NCI-H1048 (cell line): ENCODE measurements at places on chromosomes 16 and 17.

DNA sequence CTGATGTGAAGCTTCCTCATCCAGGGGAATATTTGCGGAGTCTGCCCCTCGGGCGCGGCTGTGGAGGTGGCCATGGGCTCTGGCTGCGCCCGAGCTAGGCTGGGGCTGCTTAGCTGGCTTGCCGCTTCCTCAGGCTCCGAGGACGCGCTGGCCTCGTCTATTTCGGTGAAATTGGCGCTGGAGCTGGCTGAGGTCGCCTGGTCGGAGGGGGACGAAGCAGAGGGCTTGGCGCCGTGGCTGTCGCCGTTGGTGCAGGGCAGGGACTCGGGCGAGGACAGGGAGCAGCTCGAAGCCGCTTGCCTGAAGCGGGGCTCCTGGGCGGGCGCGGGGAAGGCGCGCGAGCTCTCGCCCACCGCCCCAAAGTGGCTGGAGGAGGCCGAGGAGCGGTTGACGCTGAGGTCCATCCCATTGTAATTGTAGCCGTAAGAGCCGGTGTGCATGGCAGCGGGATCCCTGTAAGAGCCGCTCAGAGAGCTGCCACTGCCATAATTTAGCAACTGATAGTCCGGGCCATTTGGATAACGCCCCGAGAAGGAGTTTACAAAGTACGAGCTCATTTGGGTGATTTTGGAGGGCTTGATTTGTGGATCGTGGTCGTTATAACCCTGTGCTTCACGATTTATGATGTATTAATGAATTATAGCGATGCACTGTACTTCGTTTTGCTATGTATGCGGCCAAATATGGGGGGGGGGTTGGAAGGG is at the start of gene HOXB5:
Gene HOXB5 (minus strand): TSS at position 654 of the 704 bp plus-strand sequence. CDS start 97 bp downstream, at position 557.
- no peak for DNase-seq

GRCh38 chr17:36943250-36944191 is 5.2 kb upstream of the AATF start:
- no peak for DNase-seq

- no peak for DNase-seq
Observed at GRCh38 chr17:57463103-57463885, 207.0 kb downstream of the MSI2 start.

DNA sequence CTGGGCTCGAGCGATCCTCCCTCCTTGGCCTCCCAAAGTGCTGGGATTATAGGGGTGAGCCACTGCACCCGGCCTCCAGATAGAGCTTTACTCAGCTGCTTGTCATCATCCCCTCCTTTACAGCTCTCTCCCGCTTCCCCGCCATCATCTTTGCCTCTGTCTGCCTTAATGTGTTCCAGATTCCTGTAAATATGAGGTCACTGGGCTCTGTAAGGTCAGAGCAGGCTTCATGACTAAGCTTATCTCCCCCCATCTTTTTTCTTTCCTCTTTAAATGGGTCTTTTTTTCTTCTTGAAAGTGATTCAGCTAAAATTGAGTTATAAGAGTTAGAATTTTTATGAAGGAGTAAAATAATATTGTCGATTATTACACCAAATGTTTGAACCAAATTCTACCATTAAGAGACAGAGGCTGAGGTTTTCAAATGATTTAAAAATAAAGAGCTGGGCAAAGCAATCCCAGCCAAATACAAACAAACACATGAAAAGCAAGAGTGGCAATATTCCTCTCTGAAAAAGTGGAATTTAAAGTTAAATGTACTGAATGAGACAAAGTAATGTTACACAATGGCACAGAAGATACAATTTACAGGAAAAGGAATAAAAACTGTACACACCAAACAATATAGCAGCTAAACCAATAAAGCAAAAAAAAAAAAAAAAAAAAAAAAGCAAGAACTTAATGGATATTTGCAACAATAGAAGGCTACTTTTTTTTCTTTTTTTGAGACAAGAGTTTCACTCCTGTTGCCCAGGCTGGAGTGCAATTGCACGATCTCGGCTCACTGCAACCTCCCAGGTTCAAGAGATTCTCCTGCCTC is 62.1 kb downstream of the CRISPLD2 start:
- no peak for DNase-seq

DNA sequence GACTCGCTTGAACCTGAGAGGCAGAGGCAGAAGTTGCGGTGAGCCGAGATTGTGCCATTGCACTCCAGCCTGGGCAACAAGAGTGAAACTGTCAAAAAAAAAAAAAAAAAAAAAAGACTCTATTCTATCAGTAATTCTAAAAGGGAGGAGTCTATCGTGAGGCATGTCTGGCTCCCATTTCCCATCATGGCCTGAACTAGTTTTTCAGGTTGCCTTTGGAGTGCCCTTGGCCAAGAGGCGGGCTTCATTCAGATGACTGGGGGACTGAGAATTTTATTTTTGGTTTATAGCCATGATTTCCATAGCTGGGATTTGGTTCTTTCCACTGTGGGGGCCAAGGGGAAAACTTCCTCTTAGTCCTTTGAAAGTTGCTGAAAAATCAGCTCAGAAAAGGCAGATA is 3.5 kb upstream of the SNX29 start:
- no peak for DNase-seq

DNA sequence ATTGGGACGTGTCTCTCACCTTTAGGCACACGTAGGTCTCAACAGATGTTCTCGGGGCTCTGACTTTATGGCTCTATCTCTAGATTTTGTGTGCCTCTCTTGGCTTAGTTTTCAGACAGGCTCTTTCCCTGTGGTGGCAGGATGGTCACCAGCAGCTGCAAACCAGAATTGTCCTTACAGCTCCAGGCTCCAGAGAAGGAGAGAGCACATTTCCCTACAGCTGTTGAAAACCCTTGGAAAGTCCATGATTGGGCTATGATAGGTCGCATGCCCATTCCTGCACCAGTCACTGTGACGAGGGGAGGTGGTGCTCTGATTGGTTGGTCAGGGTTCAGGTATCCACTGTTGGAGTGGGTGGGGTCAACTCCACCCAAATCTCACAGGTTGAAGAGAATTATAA is 41.5 kb downstream of the SHISA9 start:
- DNase-seq = no peak

- DNase-seq = no peak
Observed at GRCh38 chr16:4991754-4992153, 33.6 kb downstream of the SEC14L5 start.

DNA sequence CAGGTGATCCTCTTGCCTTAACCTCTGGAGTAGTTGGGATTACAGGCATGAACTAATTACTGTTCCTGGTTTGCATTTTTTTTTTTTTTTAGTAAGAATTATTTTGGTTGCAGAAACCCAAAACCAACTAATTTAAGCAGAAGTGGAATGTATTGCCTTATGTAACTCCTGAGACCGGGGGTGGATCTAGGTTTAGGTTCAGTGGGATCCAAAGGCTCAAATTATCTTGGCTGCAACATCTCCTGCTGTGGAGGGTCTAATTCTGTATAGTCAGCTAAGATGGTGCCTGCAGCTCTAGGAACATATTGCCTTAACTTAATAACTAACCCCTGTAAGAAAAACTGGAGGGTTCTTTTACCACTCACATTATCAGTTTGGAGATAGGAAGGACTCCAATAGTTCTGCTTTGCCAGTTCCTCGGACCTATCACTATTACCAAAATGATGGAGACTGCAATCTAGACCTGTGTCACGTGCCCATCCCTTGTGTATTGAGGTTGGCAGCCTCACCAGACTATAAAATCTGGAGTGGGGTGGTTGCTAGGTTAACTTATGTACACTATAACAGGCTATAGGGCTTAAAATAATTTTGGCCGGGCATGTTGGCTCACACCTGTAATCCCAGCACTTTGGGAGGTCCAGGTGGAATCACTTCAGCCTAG is 8.5 kb downstream of the SNTB2 start:
- no peak for DNase-seq
